Sciatic nerve (tissue), 2 donors: ENCODE measurements at places on chromosomes 13 and 19. TPM values are rescaled to one million over a fixed set of nuclear protein-coding genes. Genes with fewer than 3 reads are reported as not detected.

Gene SKA3
- 1.2 TPM for total RNA-seq

Gene WASF3
- 33.3 TPM for total RNA-seq

Gene SPATA13
- 49.8 TPM for total RNA-seq

Gene RAB11B
- 91.6 TPM for total RNA-seq

Gene DPF1
- total RNA-seq, result not detected

Gene ZNF613
- total RNA-seq, result 6.0 TPM

Gene ZNF333
- total RNA-seq, result 39.3 TPM

Gene CEACAM8
- total RNA-seq, result 1.3 TPM

Gene SLC10A2
- not detected for total RNA-seq

- DNase-seq, result no peak
Observed at GRCh38 chr13:109569958-109570711, 216.2 kb downstream of the IRS2 start.

DNA sequence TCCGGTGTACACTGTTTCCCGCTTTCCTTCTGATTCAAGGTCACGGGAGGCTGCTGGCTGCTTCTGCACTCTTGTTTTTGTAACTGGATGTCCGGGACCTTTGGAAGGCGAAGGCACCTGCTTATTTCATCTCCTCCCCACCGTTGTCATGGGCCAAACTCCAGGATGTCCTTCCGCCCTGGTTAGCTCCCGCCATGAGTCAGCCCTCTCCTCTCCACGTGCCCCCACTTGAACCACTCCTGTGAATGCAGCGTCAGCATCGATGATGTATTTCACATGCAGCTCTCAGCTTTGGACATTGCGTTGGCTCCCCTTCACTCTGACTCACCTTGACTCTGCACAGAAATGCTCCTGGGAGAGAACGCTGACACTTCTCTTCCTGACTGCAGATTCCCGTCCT is 5.5 kb upstream of the GALP start:
- DNase-seq, result no peak

GRCh38 chr19:18386543-18387271 is 749 bp downstream of the GDF15 start:
- DNase-seq, result no peak

- DNase-seq, result no peak
Observed at GRCh38 chr13:24500977-24501376, 11.6 kb downstream of the PARP4 start.

DNA sequence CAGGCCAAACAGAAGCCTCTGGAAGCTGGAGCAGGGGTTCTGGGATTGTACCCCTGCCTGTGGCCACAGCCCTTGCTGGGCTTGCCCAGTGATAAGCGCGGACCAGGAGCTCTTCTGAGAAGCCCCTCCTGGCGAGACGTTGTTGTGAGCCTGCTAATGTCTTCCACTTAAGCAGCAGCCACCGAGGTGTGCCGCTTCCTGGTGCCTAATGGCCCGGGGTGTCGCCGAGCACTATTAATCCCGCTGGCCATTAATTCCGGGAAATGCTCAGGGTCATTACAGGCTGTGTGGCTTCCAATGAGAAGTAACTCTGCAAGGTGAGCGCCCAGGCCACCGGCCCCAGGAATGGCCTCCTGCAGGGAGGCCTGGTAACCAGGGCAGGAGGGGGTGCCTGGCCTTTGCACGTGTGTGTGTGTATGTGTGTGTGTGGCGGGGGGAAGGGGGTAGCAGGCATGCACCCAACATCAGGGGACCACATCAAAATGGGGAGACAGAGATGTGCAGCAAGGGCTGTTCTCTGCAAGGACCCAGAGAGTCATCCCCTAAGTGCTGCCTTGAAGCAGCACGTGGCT is 175.0 kb downstream of the URI1 start:
- DNase-seq, result no peak

- DNase-seq, result no peak
Observed at GRCh38 chr19:11168568-11168967, 13.0 kb upstream of the SPC24 start.

DNA sequence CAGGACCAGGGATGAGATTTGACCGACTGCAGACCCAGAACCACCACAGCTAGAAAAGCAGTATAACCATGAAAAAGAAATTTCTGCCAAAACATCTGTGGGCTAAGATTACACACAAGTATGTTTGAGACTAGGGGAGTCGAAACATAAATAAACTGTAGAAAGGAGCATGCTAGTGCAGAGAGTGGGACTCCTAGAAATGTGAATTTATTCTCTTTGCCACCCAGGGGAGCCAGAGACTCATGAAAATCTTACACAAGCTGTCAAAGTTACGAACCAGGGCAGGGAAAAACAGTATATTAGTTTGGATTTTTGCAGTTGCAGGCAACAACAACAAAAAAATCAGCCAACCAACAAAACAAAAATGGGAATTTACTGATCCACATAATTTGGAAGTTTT is 12.3 kb upstream of the HSPH1 start:
- DNase-seq, result no peak

DNA sequence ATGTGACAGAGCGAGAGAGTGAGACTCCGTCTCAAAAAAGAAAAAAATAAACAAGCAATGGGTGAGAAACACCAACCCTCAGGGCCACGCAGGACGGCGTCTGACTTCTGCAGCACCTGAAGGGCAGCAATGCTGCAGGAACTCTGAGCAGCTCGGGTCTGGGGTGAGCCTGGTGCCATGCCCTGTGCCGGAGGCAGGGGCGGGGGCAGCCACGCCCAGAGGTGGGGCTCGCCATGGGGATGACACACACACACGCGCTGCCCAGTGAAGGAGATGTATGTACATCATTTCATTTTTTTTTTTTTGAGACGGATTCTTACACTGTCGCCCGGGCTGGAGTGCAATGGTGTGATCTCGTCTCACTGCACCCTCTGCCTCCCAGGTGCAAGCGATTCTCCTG is 24.3 kb downstream of the GPX4 start:
- DNase-seq, result no peak

DNA sequence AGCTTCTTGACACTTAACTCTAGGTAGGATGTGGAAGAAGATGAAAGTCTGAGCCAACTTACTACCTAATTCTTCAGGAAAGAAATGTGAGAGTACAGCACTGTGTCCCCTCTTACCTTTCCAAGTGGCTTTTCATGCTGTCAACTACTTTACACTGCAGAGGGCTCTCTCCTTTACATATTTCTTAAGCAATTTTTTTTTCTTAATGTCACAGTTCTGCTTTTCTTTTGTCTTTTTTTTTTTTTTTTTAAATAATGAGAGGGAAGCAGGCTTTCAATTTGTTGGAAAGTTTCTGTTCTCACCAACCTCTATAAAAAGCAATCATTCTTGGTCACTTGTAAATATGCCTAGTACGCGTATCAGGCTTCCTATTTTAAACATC is 212.7 kb upstream of the MIR17HG start:
- DNase-seq, result no peak

GRCh38 chr13:44221657-44222056 is 152.0 kb upstream of the SERP2 start:
- DNase-seq, result no peak

GRCh38 chr13:104694397-104694796 is 1628.2 kb upstream of the SLC10A2 start:
- DNase-seq, result no peak

GRCh38 chr13:44257796-44258195 is 115.8 kb upstream of the SERP2 start:
- no peak for DNase-seq

DNA sequence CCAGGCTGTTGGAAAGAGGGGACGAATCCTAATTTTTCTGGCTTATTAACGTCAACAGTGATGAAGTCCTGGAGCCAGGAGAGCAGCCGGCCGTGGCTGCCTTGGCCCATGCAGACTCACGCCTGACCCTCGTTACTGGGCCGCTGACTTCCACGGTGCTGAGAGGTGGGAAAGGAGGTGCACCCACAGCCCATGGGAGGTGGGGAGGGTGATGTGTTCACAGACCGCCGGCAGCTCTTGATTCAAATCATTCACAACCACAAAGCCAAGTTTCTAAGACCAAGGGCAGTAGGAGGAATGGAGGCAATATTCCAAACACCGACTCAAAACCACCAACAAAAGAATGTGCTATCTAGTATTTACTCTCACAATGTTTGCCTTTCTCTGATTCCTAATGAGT is 24.3 kb downstream of the COL4A2 start:
- DNase-seq, result no peak

- no peak for DNase-seq
Observed at GRCh38 chr19:919199-920050, 2.3 kb downstream of the KISS1R start.

DNA sequence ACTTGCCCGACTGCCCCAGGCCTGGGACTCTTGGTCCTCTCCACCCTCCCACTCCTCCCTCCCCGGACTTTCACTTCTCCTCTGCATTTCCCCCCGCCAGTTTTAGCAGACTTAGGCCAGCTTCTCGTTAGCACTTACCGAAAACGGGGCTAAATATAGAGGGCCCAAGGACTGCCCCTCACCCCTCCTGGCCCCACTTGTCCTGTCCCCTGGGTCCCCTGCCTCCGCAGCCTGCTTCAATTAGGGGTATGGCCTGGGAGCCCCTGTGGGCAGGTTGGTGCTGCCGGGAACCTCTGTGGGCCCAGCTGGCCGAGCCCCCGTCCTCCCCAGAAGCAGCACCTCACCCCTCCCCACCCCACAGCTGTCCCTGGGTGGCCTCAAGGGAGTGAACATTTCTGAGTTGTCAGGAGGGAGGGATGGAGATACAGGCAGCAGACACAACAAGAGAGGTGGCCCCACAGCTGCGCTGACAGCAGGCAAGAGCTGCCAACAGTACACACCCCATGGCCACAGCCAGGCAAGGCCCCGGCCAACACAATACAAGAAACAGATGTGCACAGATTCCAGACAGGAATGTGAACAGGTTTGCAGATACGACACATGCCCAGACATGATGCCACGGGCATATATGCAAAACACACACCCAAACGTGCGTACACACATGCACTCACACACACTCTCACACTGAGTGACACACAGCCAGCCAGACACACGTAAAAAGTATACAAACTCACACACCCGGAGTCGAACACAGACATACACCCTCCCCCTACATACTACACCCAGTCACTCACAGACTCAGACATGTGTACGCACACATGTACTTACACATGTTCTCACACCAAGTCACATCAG is 2.6 kb downstream of the POU2F2 start:
- peak; percentile 63 for DNase-seq

- DNase-seq, result peak; percentile 75
Observed at GRCh38 chr19:14113762-14114414, 3.7 kb downstream of the PRKACA start.

GRCh38 chr19:6011206-6011605 is 33.3 kb upstream of the RANBP3 start:
- no peak for DNase-seq
